ENCODE measurements at places on chromosomes 2 and 18.

DNA sequence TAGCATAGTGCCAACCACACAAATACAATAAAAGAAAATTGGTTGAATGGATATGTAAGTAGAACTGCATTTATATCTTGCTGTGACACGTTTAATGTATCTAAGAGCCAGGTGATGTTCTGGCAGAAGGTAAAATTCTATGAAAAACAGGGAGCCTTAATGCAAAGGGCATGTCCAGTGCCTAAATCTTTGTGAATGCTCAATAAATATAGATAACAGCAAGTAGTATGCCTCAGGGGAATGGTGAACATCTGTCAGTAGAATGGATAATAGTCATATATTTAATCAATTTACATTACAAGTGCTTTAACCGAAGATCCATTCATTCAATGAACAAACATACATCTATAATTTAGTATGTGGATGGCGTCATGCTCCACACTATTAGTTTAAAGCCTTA lies 43.7 kb upstream of the NYAP2 start:
- peak; percentile 84 for DNase-seq

- DNase-seq = no peak
These were observed 7.5 kb upstream of the SP9 start for GRCh38 chr2:174327021-174327840.

GRCh38 chr18:38664929-38665328 lies 1099.3 kb upstream of the CELF4 start:
- no peak for DNase-seq

DNA sequence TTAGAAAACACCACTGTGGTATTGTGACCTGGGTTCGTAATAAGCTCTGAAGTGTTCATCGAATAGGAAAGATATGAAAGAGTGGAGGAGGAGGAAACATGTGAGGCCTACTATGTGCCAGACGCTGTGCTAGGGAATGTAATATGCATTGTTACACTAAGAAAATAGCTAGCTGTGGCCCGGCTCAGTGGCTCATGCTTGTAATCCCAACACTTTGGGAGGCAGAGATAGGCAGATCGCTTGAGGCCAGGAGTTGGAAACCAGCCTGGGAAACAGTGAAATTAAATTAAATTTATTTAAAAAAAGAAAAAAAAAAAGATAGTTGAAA lies 49.2 kb upstream of the ZNF397 start:
- DNase-seq = no peak

GRCh38 chr2:170782673-170783072 lies 12.5 kb downstream of the ERICH2 start:
- no peak for DNase-seq

GRCh38 chr2:12554224-12555011 lies 162.3 kb upstream of the TRIB2 start:
- no peak for DNase-seq

GRCh38 chr2:26722328-26722727 lies 29.8 kb downstream of the KCNK3 start:
- no peak for DNase-seq

DNA sequence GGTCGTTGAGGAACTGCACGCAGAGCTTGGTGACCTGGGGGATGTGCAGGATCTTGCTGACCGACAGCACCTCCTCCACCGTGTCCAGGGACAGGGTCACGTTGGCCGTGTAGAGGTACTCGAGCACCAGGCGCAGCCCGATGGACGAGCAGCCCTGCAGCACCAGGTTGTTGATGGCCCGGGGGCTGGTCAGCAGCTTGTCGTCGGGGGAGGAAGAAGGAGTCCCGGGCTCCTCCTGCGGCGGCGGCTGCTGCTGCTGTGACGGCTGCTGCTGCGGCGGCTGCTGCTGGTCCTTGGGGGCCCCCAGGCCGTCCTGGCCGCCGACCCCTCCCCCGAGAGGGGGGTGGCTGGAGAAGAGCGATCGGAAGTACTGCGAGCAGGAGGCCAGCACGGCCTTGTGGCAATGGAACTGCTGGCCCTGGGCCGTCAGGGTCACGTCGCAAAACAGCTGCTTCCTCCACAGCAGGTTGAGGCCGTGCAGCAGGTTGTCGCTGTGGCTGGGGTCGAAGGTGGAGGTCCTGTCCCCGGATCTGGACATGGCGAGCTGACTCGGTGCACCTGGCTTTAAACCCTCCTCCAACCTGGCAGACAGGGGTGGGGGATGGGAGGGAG lies 2.7 kb downstream of the KLHL14 start:
- DNase-seq = peak; percentile 65

Measured in NCI-H345 (cell line).